Activated T-helper 9 cell treated with anti-CD3 and anti-CD28 coated beads, Interleukin-2, amount 50 U/mL, for 16 hours (primary cell): ENCODE measurements at places on chromosomes 7 and 10.

DNA sequence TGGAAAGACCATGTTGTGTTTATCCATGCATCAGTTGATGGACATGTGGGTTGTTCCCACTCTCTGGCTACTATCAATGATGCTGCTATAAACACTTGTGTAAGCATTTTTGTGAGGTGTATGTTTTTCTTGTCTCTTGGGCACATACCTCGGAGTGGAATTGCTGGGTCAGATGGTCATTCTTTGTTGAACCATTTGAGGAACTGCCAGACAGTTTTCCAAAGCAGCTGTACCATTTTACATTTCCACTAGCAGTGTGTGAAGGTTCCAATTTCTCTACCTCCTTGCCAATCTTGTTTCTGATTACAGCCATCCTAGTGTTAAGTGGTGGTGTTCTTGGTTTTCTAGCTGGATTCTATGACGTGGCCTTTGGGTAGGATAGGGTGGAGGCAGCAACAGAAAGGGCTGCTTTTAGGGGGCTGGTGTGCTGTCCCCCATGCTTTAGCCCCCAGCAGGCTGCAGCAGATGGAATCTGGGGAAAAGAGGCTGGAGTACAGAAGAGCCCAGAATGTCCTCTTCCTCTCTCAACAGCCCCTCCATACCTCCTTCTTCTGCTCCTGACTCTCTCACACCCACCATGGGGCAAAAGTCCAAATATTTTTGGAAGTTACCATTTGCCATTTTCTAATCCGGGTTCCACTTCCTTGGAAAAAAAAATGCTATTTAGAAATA lies 352.7 kb downstream of the FRMD4A start:
- DNase-seq = no peak

GRCh38 chr10:131658476-131659110 lies 242.2 kb upstream of the PPP2R2D start:
- no peak for DNase-seq

DNA sequence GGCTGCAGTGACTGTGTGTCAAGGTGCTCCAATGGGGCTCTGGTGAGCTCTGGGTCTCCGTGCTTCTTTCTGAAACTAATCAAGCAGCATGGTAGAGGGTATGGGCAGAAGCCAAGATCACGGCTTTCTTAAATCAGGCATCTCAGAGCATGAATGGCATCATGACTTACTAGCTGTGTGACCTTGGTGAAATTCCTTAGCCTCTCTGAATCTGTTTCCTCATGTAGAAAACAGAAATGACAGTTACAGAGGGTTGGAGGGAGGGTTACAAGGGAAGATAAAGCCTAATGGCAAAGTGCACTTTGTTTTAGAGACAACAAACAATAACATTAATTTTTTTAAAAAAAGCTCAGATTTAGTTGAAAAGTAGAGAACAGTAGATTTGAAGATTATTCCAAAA lies 34.9 kb downstream of the FRMPD2 start:
- no peak for DNase-seq

DNA sequence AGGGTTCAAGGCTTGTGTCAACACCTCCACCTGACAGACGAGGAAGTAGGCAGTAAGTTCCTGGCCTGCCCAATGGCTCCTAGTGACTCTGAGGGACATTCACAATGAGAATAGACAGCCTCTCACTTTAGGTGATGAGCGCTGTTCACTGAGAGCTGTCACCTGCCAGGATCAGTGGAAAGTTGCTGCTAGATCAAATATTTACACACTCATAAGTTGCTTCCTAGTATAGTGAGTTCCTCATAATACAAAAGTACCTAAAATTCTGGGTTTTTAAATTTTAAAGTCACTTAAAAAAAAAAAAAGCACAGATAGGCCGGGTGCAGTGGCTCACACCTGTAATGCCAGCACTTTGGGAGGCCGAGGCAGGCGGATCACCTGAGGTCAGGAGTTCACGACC lies 320.8 kb downstream of the PRPF18 start:
- DNase-seq = no peak

- DNase-seq = no peak
Measured at GRCh38 chr10:93468461-93469213, 13.5 kb downstream of the MYOF start.
